ENCODE measurements at places on chromosomes 1 and 21.

- DNase-seq = peak; percentile 54
These were observed 36.8 kb downstream of the DHCR24 start for GRCh38 chr1:54850069-54850730.

DNA sequence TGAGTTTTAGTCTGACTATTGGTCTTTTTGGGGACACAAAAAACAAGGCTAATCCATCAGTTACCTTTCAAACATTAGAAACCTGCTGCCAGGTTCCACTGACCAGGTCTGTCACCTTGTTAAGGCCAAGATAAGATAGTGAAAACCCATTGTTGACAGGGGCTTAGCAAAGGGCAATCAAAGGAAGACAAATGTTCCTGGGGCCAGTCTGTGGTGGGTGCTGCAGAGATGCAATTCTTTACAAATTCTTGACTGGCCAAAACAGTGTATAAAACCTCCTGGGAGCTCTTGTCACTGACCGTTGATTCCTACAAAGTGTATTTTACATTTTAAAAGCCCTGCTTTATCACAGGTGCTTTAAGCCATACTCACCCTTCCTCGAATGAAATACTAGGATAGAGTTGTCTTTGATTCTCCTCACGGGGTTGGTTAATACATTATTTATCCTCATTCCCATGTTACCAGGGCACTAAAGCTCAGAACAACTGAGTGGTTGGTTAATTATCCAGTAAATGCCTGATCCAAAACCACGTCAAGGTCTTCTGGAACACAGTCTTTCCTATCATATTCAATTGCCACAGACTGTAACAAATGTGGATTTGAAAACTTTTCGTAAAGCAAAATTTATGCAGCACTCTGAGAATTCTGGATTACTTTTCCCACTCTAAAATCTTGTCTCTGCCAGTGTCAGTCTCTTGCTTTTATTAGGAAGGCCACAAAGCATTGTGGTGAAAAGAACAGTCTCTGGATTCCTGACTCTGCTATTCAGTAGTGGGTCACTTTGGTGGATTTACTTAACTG, 77.2 kb downstream of the NRIP1 start:
- no peak for DNase-seq

GRCh38 chr1:216314379-216315095, 108.7 kb downstream of the USH2A start:
- DNase-seq = peak; percentile 41

- no peak for DNase-seq
These were observed 20.9 kb downstream of the HENMT1 start for GRCh38 chr1:108639899-108640560.

- no peak for DNase-seq
These were observed 2.7 kb downstream of the PRMT2 start for GRCh38 chr21:46637952-46638746.

- peak; percentile 13 for DNase-seq
These were observed 10.6 kb upstream of the PKN2 start for GRCh38 chr1:88673446-88673845.

DNA sequence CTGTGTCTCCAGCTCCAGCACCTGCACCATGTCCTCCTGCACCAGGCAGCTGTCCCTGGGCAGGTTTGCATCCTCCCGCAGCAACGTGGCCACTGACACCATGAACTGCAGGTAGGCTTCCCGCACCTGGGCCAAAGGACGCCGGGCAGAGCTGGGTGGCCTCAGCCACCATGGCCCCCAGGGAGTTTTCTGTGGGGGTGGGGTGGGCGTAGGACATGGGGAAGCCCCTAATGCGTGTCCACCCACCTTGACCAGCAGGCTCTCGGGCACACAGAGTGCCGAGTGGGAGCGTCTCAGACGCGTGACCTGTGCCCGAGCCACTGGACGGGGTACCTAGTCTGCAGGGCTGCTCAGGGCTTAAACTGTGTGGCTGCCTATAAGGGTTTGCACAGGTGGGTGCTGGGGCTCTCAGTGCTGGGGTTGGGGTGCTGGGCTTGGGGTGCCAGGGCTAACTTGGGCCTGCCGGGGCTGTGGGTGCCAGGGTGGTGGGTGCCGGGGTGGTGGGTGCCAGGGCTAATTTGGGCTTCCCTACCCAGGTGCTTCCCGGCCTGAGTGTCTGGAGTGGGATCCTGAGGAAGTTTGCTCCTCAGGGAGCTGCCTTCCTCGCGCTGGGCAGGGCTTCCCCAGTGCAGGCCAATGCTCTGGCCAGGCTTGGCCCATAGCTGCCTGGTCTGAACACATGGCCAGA, 17.7 kb downstream of the PRXL2B start:
- DNase-seq = no peak

GRCh38 chr1:9912264-9912936, 2.3 kb upstream of the CTNNBIP1 start:
- DNase-seq = no peak

DNA sequence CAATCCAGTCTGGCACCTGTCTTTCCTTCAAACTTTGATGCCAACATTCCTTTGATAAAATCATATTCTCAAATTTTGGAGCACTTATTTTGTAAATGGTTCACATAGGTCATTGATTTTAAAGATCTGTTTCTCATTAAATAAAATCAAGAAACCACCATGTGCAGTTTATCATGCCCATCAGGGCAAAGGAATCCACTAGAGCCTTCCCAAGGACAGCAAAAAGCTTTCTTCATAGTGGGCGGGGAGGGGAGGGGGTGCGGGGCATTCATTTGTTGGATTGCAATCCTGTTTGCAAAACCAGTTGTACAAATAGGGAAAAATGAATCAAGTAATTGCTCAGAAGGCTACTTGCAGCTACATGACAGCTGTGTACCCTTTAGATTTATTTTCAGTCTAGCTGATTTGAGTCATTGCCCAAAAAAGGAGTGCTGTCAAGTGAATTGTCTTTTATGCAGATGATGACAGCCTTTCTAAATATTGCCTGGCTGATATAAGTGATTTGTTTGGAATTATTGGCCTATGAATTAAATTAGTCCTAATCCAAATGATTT, 23.0 kb downstream of the LRRC8B start:
- peak; percentile 20 for DNase-seq

- no peak for DNase-seq
These were observed at the start of gene HTR6 for GRCh38 chr1:19664453-19665185. HTR6 (plus strand) TSS chr1:19664875; CDS start chr1:19665754, 879 bp downstream.

- DNase-seq = no peak
These were observed 6.9 kb upstream of the PPM1J start for GRCh38 chr1:112721966-112722524.
